ENCODE measurements at places on chromosomes 5 and 9.
A peak's percentile ranks its signal among the peaks of the same experiment; 100 is the strongest.

GRCh38 chr5:143964919-143965318 lies 153.0 kb downstream of the HMHB1 start:
- no peak for DNase-seq

DNA sequence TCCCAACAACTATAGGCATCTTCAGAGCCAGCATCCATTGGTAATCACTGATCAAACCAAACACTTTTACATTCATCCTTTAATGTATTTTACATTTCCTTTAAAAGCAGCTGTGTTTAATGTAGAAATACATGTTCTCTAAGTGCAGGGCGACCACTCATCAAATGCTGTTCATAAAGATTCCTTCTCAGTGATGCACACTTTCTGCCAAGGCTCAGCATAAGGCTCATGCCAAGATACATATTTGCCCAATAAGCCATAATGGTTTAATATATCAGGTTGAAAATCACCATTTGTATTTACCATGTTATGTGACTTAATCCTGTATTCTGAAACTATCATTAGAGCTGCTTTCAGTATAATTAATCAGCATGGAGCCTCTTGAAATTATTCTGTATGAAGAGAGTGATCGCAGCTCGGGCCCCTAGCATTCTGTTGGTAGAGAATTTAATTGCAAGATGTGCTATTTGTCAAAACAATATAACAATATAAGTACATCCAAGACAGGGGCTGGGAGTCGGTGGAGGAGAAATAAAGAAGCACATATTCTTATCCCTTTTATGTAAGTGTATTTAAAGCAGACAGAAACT lies 267.5 kb downstream of the EBF1 start:
- no peak for DNase-seq

DNA sequence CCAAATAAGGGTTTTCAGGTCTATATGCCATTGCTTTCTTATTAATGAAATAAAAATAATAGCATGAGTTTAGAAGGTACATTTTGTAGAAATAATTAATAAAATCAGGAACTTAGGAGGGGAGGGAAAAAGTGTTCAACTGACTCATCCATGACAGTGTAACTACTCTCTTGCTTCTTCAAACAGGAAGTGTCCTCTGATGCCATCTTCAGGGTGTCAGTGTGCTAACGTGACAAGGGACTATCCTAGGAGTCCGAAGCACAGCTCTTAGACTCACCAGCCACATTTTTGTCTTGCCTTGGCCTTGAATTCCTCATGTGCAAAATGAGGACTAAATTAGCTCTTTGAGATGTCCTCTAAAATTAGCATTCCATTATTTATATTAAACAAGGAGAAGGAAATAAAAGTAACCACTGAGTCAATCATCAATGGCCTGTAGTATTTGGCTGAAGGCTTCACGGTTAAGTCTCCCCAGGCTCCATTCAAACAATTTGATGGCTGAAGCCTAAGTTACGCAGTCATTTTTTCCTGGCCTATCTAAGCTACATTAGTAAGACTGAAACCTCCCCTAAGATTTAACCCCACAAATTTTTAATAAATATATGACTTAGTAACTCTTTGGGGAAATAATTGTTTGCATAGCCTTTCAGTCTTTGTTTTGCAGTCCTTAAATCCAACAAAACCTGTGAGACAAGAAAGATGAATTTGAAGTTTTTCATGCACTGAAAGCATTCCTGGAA lies 151.1 kb downstream of the ARL15 start:
- DNase-seq = peak; percentile 77

DNA sequence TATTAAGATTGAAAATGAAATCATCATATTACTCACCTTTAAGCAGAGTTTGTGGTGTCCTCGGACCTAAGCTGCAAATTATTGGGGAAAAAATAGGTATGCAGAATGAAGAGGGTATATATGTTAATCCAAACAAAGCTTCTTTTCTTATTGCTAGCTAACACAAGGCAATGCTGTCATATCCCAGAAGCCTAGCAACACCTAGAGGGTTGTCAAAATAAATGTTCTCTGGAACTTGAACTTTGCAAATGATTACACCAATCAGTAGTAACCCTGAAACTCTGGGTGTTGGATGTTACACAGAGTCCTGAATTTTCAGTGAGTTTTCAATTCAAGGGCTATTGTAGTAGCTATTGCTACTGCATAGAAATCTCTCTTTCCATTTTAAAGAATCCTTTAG lies at the start of gene C6:
TSS of gene C6 (minus strand) at position 193 of the 400 bp plus-strand sequence. CDS start 10,302 bp downstream, outside the sequence.
- no peak for DNase-seq

- DNase-seq = no peak
These were observed 125.6 kb upstream of the TARS1 start for GRCh38 chr5:33315189-33315588.

- DNase-seq = no peak
These were observed 4.7 kb downstream of the IRGM start for GRCh38 chr5:150851039-150851438.

GRCh38 chr9:15485836-15486666 lies 24.7 kb downstream of the PSIP1 start:
- DNase-seq = peak; percentile 13

- DNase-seq = no peak
These were observed 369.1 kb downstream of the ZNF608 start for GRCh38 chr5:124377386-124377785.

DNA sequence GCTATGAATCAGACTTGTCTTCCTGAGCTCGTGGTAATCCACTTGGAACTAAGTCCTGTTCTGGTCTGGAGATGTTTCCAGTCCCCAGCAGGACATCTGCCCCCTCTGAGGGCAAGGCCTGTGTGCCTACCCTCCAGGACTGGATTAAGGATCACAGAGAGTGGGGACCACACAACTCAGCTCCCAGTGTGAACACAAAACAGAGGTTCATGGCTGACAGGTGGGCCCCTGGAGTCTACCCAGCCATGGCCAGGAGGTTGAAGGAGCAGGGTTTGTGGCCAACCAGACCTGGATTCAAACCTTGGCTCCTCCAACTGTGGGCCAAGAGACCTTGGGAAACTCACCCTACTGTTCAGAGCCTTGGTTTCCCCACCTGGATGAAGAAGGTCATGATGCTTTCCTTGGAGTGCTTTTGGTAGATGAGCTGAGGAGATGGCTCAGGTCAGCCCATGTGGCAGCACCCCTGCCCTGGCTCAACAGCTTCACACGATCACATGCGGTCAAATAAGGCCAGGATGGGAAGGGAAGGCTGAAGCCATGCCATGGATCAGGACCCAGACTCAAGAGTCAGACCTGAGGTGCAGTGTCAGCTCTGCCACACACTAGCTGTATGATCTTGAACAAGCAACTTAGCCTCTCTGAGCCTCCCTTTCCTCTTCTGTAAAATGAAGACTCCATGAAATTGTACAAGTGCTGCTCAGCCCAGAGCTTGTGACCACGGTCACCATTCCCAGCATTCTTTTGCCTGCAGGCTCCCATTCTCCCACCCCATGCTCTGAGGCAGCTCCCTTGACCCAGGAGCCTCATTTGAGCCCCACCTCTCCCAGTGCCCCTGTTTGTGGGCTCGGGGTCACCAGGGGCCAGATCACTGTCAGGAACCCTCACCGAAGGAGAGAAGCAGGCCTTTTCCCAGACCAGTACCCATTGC lies 27.3 kb upstream of the ANGPTL2 start:
- no peak for DNase-seq

DNA sequence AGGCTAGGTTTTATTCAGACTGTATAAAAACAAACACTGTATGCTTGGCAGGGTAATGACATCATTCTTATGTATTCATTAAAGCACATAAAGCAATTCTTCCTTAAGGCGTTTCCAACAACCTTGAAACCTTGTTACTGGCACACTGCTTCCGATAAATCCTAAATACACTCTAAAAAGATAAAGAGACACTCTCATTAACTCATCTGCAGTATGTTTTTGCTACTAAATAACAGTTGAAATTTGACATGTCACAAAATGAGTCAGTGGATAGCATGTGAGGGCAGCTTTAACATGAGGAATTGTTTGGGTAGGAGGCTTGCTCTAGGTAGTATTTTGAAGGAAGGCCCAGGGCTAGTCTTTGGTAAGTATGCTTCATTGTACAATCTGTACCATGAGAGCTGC lies 13.7 kb downstream of the YIPF5 start:
- DNase-seq = no peak

DNA sequence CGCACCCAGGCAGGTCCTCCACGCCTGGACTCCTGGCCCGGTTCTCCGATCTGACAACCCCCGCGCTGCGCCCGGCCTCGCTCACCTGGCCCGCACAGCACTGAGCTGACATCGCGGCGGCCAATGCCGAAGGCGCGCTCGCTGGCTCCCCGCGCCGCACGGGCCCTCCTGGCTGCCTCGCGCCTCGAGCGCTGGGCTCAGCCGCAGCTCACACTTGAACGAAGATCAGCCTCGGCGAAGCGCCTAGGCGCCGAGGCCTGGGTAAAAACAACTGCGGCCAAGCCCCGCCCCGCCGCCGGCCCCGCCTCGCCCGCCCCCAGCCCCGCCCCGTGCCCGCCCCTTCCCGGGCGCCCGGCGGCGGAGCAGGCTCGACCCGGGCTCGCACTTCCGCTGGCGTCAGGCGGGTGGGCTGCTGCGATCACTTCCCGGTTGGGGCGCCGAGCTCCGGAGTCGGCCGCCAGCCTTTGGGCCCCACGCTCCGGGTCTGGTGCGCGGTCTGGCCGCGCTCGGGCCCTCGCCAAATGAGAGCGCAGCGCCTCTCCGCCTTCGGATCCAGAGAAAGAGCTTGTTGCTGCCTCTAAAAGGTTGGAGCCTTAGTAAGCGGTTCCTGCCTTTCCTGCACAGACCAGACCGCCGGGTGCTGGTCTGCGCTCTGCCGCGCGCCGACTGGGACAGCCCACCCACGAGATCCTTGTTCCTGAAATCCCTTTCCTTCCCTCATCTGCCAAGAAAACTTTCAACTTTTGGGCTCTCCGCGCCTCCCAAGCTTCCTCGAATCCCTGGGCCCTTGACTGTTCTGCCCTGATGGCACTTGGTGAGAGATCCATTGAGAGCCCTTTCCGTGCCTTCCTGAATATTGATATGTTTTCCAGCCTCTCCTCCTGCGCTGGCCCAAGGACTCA lies at the start of gene SERINC5:
TSS of gene SERINC5 (minus strand) at position 238 of the 902 bp plus-strand sequence. CDS start at position 112, 126 bp downstream.
- peak; percentile 68 for DNase-seq

- DNase-seq = no peak
These were observed 34.1 kb downstream of the FABP6 start for GRCh38 chr5:160263326-160263855.

DNA sequence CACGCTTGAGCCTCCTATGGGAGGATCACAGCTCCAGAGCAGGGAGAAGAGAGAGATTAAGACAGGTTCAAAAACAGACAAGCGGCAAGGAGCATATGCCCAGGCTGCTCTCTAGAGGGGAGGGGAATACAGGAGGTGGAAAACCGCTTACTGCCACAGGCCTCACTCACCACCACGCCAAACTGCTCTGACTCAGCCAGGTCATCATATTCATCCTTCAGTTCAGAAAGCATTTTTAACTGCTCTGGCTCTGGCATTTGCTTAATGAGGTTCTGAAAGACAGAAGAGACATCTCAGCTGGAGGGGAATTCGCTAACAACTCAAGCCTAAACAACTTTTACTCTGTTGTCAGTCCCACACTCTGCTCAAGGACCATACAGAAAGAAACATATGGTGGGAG lies 40.1 kb downstream of the PCDHGC5 start:
- no peak for DNase-seq

DNA sequence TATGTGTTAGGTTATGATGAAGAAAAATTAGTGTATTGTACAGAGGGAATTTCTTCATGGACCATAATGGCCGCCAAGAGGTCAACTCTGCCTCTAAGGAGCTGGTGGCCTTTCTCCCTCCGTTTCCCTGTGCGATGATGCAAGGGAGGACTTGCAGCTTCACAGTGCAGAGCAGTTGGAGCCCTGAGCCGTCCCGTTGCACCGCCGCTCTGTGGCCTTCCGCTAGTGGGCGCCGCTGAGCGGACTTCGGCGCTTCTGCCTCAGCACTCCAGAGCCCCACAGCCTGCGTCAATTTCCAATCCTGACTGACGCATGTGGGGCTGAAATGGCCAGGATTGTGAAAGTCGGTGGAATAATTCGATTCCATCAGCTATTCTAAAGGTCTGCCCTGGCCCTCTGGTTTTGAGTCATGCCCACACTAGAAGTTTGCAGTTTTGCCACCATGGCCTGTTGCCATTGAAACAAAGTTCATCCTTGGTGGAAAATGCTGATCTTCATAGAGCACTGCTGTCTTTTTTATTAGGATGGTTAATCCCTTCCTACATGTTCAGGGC lies 22.7 kb upstream of the LECT2 start:
- peak; percentile 0 for DNase-seq

- no peak for DNase-seq
These were observed 2.8 kb downstream of the PLK2 start for GRCh38 chr5:58457050-58457449.

DNA sequence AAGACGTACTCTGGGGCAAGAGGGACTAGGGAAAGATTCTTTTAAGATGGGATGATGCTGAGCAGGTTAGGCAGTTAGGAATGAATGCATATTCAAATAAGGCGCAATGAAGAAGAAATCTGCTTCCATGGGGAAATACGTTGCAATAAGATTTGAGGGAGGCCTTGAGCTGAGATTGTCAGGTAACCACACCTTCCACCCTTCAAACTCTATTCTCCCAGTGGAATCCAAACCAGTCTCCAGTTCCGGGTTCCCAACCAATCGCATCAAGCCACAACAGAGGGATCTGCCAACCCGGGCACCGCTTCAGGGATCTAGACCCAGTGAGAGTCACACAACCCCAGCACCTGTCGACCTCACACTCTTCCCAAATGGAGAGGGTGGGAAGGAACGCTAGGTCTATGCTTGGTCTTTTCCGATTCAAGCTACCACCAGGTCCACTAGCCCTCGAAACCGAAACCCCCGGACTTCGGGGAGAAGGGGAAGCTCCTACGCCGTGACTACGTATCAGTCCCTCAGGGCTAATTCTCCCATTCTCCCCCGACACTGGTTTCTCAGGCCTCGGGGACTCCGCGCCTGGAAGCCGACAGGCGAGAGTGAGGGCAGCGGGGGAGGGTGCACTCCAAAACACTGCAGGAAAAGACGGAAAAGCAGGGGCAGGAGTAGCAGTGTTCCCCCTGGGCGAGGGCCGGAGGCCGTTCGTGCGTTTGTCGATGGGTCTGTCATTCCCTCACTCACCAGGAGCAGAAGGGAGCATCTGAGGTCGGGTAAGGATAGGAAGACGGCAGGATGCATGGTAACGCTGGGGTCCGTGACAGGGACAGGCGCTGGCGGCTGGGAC lies 534 bp downstream of the ERP44 start:
- DNase-seq = peak; percentile 25

- DNase-seq = no peak
These were observed 321.6 kb upstream of the ITGA1 start for GRCh38 chr5:52466113-52466512.

- no peak for DNase-seq
These were observed 181.3 kb downstream of the AUH start for GRCh38 chr9:91180240-91180929.
